ENCODE measurements at places on chromosomes 4 and X. TPM values are rescaled to one million over a fixed set of nuclear protein-coding genes. Genes with fewer than 3 reads are reported as not detected.

Gene CDX4
- total RNA-seq = not detected

Gene F9
- total RNA-seq = not detected

Gene TMEM156
- not detected for total RNA-seq

Gene TMPRSS11E
- not detected for total RNA-seq

Gene AMOT
- total RNA-seq = 21.0 TPM

Gene NLRP2B
- total RNA-seq = not detected

Gene FREM3
- not detected for total RNA-seq

Gene STATH
- not detected for total RNA-seq

Gene TMEM150C
- total RNA-seq = 0.15 TPM

Gene ZGRF1
- 3.0 TPM for total RNA-seq

Gene ANXA10
- 4.2 TPM for total RNA-seq

Gene USP26
- total RNA-seq = not detected

Gene GYG2
- total RNA-seq = 9.3 TPM

Gene TCEAL6
- not detected for total RNA-seq

Gene ARMCX6
- 34.6 TPM for total RNA-seq

Gene BEND2
- total RNA-seq = not detected

Gene PPP4R3C
- total RNA-seq = not detected

Gene ACOX3
- total RNA-seq = 30.8 TPM

Gene TAF7L
- total RNA-seq = 0.58 TPM

Gene DUSP9
- under 0.01 TPM for total RNA-seq

Gene SPIN2A
- total RNA-seq = 0.99 TPM

Gene KCTD8
- under 0.01 TPM for total RNA-seq

Gene VCX3B
- total RNA-seq = not detected

Gene TREX2
- total RNA-seq = 1.7 TPM

Gene CLCN4
- 5.8 TPM for total RNA-seq

Gene PNMA6A
- 8.1 TPM for total RNA-seq

Gene LRAT
- 0.15 TPM for total RNA-seq

Gene NXF2
- not detected for total RNA-seq

Gene RHOXF2B
- total RNA-seq = not detected

Gene SCML1
- total RNA-seq = 10.3 TPM

Gene ZMAT1
- 0.17 TPM for total RNA-seq

Gene MAGEA10
- not detected for total RNA-seq

Gene NDST3
- not detected for total RNA-seq

Gene ZNF630
- total RNA-seq = 2.0 TPM

Gene HDX
- total RNA-seq = 5.1 TPM

Gene MAB21L2
- 0.66 TPM for total RNA-seq

Gene SEC24D
- total RNA-seq = 97.4 TPM

Gene CT47B1
- total RNA-seq = not detected

Gene LRIT3
- total RNA-seq = 0.15 TPM

Gene DIAPH2
- total RNA-seq = 20.3 TPM

Gene HPGD
- total RNA-seq = 0.33 TPM

Gene TBC1D9
- total RNA-seq = 33.4 TPM

Gene SOX3
- 0.15 TPM for total RNA-seq

Gene H2AZ1
- total RNA-seq = 760 TPM

Gene ASB9
- 2.5 TPM for total RNA-seq

Gene DCAF12L2
- total RNA-seq = 0.15 TPM

Gene CACNA1F
- under 0.01 TPM for total RNA-seq

Gene XAGE2
- not detected for total RNA-seq

Gene ARX
- total RNA-seq = not detected

Gene CPLX1
- 0.17 TPM for total RNA-seq

Gene PLK4
- total RNA-seq = 0.66 TPM

Gene DGKK
- not detected for total RNA-seq

Gene TRIM60
- total RNA-seq = not detected

Gene RPS6KA6
- 3.1 TPM for total RNA-seq

Gene ASMT
- not detected for total RNA-seq

Gene MAPK10
- total RNA-seq = 35.8 TPM

Gene MAGEB17
- total RNA-seq = not detected

Gene NAP1L3
- total RNA-seq = 4.9 TPM

Gene HADH
- total RNA-seq = 25.5 TPM

Gene NPY2R
- not detected for total RNA-seq

All from smooth muscle cell of trachea (primary cell).